ENCODE measurements at places on chromosomes 7 and 10. TPM values are rescaled to one million over a fixed set of nuclear protein-coding genes. Genes with fewer than 3 reads are reported as not detected.

The AZGP1 gene
- total RNA-seq: not detected

- H3K4me1 ChIP-seq: no peaks in the 10 kb centered on the region
- H3K27me3 ChIP-seq: no peaks in the 10 kb centered on the region
- H3K4me3 ChIP-seq: no peak overlapping the region
Observed at GRCh38 chr10:102579328-102579727, 65.0 kb upstream of the TRIM8 start.

- H3K36me3 ChIP-seq: no peaks in the 10 kb centered on the region
- DNase-seq: no peak
- no peak overlapping the region for H3K27ac ChIP-seq
- H3K4me1 ChIP-seq: no peaks in the 10 kb centered on the region
Observed at GRCh38 chr10:68301790-68302502, 29.9 kb upstream of the HNRNPH3 start.

- no peak overlapping the region for H3K27ac ChIP-seq
- DNase-seq: no peak
- H3K36me3 ChIP-seq: no peaks in the 10 kb centered on the region
- no peaks in the 10 kb centered on the region for H3K27me3 ChIP-seq
- no peak overlapping the region for H3K4me3 ChIP-seq
Observed at GRCh38 chr7:137304624-137305235, 38.8 kb downstream of the PTN start.

DNA sequence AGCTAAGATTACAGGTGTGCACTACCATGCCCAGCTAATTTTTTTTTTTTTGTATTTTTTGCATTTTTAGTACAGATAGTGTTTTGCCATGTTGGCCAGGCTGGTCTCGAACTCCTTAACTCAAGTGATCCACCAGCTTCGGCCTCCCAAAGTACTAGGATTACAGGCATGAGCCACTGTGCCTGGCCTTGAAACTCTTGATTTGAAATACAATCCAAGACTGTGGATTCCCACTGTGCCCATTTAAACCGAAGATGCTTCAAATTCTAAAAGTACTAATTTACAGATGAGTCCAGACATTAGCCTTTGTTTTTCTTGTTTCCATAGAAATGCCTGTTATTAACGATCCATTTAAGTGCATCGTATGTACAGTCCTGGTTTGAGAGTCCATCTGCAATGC lies 130.9 kb downstream of the CACNA2D1 start:
- no peak overlapping the region for H3K27ac ChIP-seq
- H3K27me3 ChIP-seq: no peaks in the 10 kb centered on the region
- no peaks in the 10 kb centered on the region for H3K36me3 ChIP-seq

DNA sequence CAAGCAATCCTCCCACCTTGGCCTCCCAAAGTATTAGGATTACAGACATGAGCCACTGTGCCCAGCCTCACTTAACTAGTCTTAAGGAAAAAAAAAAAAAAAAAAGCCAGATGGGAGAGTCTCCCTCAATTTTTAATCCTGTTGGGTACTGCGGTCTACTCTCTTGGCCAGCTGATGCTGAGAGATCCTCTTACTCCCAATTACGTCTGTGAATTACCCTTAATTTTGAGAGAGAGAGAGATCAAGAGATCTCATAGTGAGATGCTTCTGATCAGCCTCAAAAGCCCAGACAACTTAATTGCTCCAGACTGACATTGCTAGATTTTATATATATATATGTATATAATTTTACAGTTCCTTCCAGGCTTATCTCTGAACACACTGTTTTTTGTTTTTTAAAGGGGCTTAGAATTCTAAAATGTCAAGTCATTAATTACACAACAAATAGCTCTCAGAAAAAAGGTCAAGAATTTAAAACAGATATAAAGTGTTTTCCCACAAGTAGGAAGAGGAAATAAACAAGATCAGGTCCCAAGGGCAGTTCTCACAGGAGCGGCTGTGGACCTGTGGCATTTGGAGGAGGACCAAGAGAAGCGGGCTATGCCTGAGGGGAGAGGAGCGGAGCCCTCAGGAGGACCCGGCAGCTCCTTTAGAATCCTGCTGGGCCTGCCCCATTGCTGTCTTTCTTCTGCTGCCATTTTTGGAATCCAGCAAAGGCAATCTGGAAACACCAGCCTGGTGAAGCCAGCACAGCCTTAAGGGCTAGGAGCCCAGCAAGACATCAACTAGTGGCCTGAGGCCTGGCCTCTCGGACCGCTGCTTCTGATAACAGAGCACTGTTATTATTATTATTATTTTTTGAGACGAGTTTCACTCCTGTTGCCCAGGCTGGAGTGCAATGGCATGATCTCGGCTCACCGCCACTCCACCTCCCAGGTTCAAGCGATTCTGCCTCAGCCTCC lies 30.1 kb downstream of the DENND2A start:
- no peaks in the 10 kb centered on the region for H3K36me3 ChIP-seq
- no peaks in the 10 kb centered on the region for H3K27me3 ChIP-seq
- no peaks in the 10 kb centered on the region for H3K4me1 ChIP-seq
- no peak for DNase-seq
- no peak overlapping the region for H3K27ac ChIP-seq

DNA sequence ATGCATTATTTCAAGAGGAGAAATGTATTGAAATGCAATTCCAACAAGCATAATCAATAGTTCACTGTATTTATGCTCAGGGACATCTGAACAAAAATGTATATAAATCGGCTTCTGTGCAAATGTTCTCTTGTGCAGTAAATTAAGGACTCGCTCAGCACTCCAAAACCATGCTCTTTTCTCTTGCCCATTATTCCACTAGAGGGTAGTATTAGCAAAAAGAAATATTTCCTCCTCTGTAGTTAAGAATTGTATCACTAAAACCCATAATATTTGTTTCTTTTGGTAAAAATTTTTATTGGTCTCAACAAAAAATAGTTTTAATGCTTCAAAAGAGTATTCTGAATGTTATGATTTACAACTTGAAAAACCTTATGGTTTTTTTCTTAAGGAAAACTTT lies 803.1 kb downstream of the PCDH15 start:
- DNase-seq: no peak
- no peaks in the 10 kb centered on the region for H3K27me3 ChIP-seq
- H3K36me3 ChIP-seq: no peaks in the 10 kb centered on the region
- H3K27ac ChIP-seq: no peak overlapping the region
- H3K4me3 ChIP-seq: no peak overlapping the region

DNA sequence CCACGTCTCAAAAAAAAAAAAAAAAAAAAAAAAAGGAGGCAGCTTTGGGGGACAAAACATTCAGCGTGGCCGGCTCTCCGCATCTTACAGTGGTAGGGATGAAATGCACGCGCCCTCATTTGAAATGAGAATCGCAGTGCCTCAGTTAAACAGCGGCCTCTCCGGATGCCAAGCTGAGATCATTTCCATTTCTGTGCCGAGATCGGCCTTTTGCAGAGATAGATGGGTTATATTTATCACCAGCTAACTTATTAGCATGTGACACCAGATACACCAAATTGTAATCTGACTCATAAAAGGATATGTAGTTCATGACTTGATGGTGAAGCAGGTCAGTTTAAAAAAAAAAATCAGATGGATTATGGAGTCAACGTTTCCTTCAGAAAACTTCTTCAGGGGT lies 138.7 kb downstream of the CUX1 start:
- no peak overlapping the region for H3K27ac ChIP-seq
- H3K4me1 ChIP-seq: peaks cover 22% of the 10 kb centered on the region
- no peak overlapping the region for H3K4me3 ChIP-seq

The PARG gene
- 1.9 TPM for total RNA-seq

DNA sequence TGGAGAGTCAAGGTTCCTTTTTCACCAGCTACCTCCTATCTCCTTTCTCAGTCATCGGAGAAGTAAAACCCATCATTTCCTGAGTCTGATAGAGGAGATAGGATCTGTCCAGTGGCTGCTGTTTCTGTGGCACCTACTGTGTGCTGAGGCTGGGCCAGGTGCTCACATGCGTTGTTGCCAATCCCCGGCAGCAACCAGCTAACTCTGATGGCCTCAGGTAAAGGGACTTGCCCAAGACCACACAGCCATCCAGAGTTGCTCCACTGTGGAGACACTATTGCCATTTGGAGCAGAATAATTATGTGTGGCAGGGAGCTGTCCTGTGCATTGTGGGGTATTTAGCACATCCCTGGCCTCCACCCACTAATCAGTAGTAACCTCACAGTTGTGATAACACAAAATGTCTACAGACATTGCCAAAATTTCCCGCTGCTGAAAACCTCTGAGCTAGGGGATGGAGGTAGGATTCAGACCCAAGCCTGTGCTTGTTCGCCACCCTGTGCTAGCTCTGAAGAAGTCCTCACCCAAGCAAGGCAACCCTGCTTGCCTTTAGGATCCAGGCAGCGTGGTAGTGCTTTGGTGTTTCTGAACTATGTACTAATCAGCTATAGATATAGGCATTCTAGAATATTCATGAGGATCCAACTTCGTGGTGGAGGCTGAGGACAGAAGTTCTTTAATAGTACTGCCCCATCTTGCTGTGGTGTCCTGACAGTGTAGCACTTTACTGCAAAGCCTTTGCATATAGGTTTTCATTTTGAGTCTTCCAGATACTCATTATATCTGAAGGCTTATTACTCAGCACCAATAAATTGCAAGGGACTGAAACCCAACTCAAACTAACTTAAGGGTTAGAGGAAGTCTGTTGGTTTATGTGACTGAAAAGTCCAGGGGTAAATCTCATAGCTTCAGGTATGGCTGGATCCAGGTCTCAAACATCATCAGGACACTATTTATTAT lies 164.6 kb downstream of the GRK5 start:
- peaks cover 50% of the 10 kb centered on the region for H3K4me1 ChIP-seq
- H3K27ac ChIP-seq: peak overlapping the region; percentile 64
- no peak overlapping the region for H3K4me3 ChIP-seq
- no peak for DNase-seq
- no peaks in the 10 kb centered on the region for H3K36me3 ChIP-seq

Data from ascending aorta (tissue), 2 donors.